AG09309 (cell line): ENCODE measurements at places on chromosomes 5 and 9.

- no peak for DNase-seq
Measured at GRCh38 chr9:4638968-4639367, 23.1 kb upstream of the PLPP6 start.

GRCh38 chr5:116578676-116579075, 4.1 kb upstream of the SEMA6A start:
- DNase-seq, result no peak

GRCh38 chr9:127088724-127089615, 33.5 kb downstream of the ANGPTL2 start:
- DNase-seq, result no peak

GRCh38 chr9:13088720-13089427, 190.6 kb downstream of the MPDZ start:
- DNase-seq, result no peak

GRCh38 chr9:27602142-27602861, 29.0 kb upstream of the C9orf72 start:
- no peak for DNase-seq

DNA sequence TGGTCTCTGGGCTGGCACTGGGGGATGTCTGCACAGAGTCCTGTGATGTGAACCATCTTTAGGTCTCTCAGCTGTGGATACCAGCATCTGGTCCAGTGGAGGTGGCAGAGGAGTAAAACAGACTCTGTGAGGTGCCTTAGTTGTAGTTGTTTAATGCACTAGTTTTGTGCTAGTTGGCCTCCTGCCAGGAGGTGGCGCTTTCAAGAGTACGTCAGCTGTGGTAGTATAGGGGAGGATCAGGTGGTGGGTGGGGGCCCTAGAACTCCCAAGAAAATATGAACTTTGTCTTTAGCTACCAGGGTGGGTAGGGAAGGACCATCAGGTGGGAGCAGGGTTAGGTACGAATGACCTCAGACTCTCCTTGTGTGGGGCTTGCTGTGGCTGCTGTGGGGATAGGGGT, 197.1 kb downstream of the TMC1 start:
- DNase-seq, result no peak

DNA sequence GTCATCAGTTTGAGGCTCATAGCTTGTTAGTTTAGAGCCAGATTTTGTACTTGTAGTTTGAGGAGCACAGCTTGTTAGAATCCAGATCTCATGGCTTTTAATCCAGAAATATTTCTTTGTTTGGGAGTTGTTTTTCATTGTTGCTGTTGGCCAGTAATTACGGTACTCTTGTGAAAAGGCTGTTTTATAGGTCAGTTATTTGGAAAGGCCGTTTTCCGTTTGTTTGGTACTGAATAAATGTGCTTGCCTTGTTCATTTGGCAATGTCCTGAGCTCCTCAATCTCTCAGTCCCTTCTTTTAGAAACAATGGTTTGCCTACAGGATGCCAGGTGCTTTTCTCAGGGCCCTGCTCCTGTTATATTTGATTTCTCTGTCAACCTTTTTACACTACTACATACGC, 4.5 kb upstream of the MOB3B start:
- no peak for DNase-seq

GRCh38 chr5:179267671-179268083, 77.6 kb downstream of the ADAMTS2 start:
- DNase-seq, result no peak

DNA sequence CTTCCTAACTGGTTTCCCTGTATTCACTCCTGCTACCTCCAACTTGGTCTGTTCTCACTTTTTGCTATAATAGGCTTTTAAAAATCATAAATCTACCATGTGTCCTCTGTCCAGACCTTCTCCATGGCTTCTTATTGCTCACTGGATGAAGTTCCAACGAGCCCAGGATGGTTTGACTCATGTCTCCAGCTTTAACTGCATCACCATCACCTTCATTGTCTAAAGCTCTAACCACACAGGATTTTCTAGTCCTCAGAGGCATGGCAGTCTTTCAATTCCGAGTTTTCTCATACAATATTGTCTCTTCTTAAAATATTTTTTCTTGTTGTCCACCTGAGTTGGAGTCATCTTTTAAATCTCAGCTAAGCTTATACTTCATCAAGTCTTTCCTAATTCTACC, 49.3 kb downstream of the PDCD1LG2 start:
- DNase-seq, result no peak

DNA sequence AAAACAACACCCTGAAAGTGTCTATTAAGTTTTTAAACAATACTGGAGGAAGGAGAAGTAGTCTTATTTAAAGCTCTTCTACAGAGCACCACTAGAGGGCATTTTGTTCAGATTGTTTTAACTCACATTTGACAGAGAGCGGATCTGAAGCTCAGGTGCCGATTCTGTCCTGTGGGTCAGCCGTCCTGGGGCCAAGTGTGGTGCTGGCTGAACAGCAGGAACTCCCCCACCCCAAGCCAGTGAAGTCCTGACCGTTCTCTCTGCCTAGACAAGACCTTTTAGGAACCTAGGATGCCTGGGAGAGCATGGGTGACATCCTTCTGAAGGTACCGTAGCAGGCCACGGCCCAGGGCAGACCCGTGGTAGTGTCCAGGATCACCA, 3.9 kb downstream of the EXOC3 start:
- DNase-seq, result no peak

- DNase-seq, result no peak
Measured at GRCh38 chr5:156850206-156850751, at the start of gene PPP1R2B. Gene PPP1R2B (plus strand): TSS chr5:156850295. CDS start chr5:156850563, 268 bp downstream.

DNA sequence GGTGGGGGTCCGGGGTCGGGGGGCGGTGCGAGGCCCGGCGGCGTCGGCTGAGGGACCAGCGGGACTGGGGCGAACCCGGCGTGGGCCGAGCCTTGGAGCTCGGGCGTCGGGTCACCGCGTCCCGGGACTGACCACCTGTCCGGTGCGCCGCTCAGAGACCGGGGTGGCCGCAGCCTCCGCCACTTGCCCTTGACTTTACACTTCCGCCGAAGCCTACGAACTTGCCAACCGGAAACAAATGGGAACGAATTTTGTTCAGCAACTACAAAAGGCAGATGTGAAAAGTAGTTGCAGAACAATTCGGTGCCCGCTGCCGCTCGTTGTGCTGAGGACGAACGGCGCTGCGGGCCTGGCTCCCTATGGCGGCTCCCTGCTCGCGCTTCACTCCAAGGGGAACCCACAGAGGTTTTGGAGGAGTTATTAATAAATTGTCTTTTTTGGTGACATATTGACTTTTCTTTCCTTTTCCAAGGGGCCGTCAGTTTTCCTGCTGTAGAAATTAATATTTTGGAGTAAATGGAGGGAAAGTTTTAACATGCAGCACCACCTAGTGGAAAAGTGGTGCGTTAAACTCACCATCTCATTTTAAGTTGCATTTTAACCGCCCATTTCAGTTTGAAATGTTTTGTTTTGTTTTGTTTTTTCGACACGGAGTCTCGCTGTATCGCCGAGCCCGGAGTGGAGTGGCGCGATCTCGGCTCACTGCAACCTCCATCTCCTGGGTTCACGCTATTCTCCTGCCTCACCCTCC, 490 bp downstream of the PCBD2 start:
- DNase-seq, result no peak

- DNase-seq, result no peak
Measured at GRCh38 chr9:74771262-74771585, 116.5 kb downstream of the TRPM6 start.

GRCh38 chr5:173329491-173330337, 1.5 kb upstream of the STC2 start:
- DNase-seq, result no peak

DNA sequence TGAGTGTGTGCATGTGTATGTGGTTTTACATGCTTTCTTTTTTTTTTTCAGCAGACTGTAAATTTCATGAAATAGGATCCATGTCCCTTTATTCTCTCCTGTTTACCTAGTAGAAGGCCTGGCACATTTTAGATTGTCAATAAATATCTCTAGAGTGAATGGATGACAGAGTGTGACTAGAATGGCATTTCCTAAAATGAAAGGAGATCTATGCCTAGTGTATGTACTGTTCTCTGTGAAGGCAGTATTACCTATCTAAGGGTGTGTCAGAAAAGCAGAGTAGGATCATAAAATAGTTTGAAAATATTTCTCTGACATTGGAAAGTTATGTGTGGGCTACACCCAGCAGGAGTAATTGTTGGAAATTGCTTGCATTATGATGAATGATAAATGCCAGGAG, 1876.0 kb upstream of the C9orf72 start:
- DNase-seq, result no peak

DNA sequence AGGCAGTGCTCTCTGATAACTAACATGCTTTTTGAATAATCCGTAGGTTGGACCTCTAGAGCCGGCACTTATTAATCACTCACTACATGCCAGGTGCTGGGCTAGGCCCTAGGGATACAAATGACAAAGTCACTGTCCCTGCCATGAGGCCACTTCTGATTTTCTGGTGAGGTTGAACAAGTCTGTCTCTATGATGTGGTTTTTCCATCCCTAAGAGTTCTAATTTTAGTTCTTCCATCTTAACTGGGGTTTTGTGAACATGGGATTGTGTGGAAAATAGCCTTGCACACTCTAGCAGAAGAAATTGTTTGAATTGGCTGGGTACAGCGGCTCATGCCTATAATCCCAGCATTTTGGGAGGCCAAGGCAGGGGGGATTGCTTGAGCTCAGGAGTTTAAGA, 64.6 kb downstream of the IL31RA start:
- no peak for DNase-seq

- DNase-seq, result no peak
Measured at GRCh38 chr5:108786806-108787483, 39.2 kb downstream of the FER start.

DNA sequence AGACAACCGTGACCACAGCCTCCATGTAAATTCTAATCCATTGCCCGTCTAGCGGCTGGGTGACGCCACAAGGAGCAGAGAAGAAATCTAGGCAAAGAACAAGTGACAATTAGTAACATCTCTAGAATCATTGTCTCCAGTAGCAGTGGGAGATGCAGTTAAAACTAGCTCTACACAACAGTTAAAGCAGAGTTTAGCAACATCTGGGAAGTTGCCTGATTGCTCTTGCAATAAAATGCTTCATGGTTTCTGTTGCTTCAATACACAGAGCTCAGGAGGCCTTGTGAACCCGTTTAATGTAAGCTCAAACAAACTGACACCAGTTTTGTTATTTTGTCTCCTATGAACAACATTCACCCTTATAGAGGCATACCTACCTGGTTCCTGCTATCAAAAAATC, 369.8 kb upstream of the PDE4D start:
- no peak for DNase-seq

DNA sequence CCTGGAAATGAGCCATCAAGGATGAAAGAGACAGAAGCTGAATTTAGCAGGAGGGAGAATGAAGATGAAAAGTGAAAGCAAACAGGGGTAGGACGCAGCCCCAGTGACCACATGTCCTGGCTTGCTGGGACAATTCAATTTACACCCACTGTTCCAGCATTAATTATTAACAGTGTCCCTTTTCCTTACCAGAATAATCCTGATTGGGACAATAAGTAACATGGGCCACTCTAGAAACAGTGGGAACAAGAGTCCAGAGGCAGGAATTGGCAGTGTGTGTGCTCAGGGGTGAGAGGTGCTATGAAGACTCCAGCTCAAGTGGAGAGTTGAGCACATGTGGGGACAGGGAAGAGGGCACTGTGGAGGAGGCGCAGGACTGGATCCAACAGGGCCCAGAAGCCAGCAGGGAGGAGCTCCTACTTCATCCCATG, 147.1 kb downstream of the C5orf15 start:
- no peak for DNase-seq

- DNase-seq, result no peak
Measured at GRCh38 chr5:58498340-58498942, 7.2 kb downstream of the GAPT start.

GRCh38 chr5:20224046-20224445, 236.0 kb upstream of the CDH18 start:
- no peak for DNase-seq
